ENCODE measurements at places on chromosomes 1 and 21.

DNA sequence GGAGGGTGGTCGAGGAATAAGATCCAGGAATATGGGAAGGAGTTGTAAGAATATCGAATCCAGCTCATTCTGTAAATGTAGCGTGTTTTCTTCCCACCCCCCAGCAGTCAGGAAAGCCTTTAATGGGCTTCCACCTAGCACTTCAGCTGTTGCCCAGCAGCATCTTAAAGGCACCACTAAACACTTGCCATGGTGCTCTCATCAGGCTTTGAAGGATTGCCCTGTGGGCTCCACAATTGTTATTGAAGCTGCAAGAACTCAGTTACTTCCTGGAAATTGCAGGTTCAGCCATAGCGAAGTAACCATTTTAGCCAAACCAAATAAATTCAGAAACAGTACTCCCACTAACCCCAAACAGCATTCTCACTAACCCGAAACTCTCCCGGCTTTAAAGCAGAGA, 511.2 kb downstream of the PLPP3 start:
- no peak for DNase-seq

- no peak for DNase-seq
Observed at GRCh38 chr1:155657463-155657862, 31.1 kb downstream of the YY1AP1 start.

- DNase-seq: no peak
Observed at GRCh38 chr21:29082046-29082815, 8.8 kb upstream of the CCT8 start.

GRCh38 chr1:160087118-160087662, 5.9 kb downstream of the KCNJ9 start:
- DNase-seq: no peak

DNA sequence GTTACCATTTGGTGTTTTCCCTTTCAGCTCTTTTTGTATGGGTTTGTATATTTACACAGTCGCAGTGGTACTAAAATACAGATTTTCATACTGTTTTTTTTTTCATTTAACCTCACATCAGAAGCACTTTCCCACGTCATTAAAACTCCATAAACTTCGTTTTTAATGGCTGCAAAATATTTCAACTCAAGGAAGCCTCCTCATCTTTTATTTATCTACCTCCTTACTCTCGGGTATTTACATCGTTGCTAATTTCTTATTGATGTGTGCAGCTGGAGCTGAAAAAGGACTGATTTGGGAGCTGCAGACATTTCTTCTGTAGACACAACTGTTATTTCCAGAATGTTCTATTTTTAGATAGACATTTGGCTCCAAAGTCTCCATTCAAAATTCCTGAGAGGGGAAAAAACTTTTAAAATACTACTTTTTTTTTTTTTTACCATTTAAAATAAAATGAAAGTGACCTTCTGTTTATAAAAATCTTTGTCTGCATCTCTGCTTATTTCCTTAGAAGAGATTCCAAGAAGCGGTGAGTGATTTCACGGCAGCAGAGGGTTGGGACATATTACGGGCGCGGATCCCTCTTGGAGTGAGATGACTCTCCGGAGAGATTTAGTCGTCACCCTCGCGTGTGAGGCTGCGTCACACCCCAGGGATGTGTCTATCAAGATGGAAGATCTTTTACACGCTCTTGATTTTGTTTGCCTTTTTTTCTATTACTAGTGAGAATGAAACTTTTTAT, 10.1 kb downstream of the RUNX3 start:
- DNase-seq: no peak

GRCh38 chr1:180787628-180788307, 124.9 kb upstream of the KIAA1614 start:
- no peak for DNase-seq

DNA sequence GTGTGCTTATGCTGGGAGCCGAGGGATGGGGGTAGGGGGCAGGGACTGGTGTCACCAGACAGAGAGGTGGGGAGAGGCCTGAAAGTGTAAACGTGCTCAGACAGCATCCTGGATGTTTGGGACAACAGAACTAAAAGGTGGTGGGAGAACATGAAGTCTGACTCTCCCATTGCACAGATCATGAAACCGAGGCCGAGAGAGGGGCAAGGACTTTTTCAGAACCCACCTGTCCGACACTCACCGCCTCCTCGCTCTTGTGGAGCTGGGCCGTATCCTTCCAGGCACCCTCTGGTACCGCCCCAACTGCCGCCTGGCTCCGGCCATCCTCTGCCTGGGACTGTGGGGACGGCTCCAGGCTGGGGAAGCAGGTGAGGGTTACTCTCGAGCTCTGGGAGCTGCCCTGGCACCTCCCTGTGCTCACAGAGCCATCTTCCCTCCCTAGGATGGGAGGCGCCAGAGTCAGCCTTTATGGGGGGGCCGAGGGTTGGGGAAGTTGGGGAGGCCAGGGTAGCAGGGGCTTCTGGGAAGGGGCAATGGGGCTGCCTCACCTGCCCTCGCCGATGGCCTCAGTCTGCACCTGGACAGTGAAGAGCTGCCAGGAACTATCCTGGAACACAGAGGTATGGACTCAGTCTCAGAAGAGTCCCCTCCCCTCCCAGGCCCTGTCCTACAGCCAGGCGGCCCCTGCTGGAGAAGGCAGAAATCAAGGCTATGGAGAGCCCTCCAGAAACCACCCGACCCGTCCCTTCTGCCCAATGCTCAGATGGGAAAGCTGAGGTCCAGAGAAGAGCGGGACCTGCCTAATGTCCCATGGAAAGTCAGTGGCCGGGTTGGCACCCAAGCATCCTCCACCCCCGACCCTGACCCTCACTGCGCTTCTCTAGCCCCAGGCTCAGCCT, 7.0 kb downstream of the ATP13A2 start:
- DNase-seq: no peak

DNA sequence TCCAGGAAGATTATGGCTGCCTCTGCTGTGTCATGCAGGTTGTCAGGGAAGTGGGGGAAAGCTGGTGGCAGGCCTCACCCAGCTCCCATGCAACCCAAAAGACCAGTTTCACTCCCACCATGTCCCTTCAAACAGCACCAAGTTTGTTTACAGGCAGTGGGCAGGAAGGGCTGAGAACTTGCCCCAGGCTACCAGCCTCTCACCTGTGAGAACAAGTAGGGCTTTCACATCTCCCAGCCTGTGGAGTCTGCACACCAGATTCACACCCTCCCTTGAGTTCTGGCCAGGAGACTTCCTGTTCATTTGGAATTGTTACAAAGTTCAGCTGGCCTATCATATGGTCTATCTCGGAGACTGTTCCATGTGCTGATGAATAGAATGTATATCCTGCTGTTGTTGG, 27.8 kb downstream of the RPAP2 start:
- DNase-seq: no peak

DNA sequence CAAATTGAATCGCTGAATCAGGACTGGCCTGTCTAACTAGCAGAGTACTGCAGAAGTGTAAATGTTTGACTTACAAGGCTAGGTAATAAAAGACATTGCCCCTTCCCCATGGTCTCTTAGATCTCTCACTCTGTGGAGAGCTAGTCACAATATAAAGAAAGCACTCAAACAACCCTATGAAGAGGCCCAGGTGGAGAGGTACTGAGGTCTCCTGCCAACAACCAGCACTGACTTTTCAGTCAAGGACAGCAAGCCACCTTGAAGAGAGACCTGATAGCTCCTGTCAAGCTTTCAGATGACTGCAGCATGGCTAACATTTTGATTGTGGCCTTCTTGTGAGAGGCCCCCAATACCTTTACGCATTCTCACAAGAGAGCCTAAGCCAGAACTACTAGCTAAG, 18.5 kb downstream of the HFM1 start:
- no peak for DNase-seq

DNA sequence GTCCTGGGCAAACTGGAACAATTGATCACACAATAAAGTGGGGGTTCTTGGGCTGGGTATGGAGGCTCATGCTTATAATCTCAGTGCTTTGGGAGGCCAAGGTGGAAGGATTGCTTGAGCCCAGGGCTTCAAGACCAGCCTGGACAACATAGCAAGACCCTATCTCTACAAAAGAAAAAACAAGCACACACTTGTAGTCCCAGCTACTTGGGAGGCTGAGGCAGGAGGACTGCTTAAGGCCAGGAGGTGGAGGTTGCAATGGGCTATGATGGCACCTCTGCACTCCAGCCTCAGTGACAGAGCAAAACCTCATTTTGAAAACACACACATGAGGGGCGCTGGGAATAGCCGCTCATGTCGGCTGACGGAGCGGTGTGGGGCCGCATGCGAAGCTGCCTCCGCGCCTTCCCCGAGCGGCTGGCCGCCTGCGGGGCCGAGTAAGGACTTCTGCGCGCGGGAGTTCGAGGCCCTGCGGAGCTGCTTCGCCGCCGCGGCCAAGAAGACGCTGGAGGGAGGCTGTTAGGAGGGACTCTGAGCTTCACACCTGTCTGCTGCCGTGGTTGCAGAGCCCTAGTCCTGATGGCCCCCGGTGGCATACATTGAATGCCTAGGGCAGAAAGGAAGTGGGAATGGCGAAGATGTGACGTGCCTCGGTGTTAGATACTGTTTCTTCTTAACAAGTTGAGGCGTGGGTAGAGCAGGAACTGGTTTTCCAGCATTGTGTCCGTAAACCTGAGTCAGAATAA, 59.5 kb downstream of the ACBD3 start:
- no peak for DNase-seq

DNA sequence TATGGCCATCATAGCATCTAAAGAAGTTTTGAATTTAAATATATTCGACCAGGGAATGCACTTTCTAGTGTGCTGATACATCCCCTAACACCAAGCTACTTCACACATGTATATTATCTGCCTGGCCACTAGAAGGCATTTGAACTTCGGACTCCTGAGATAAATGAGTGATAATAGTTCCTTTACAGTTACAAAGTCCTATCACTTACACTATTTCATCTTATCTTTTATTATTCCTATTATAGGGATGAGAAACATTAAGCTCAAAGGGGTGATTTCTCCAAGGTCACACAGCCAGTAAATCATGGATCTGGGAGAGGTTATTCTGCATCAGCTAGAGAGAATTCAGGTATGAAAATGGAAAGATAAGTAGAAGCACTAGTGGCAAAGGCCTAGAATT, 40.3 kb downstream of the GPATCH2 start:
- DNase-seq: no peak

DNA sequence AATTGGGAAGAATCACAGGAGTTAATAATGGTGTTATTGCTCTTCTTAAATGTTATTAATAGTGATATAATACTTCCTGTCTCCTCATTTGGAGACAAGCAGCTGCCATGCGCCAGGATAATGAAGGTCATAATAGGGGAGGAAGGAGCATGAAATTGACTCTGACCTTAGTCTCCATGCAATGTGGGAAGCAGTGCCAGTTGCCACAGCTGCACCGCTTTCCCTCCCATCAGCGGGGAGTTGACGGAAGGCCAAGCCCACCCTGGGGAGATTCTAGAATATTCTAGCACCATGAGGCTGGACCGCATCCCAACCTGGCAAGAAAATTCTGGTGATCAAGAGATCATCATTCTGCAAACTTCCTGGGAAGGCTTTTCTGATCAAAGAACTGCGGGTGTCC, 11.0 kb upstream of the OLIG1 start:
- no peak for DNase-seq

DNA sequence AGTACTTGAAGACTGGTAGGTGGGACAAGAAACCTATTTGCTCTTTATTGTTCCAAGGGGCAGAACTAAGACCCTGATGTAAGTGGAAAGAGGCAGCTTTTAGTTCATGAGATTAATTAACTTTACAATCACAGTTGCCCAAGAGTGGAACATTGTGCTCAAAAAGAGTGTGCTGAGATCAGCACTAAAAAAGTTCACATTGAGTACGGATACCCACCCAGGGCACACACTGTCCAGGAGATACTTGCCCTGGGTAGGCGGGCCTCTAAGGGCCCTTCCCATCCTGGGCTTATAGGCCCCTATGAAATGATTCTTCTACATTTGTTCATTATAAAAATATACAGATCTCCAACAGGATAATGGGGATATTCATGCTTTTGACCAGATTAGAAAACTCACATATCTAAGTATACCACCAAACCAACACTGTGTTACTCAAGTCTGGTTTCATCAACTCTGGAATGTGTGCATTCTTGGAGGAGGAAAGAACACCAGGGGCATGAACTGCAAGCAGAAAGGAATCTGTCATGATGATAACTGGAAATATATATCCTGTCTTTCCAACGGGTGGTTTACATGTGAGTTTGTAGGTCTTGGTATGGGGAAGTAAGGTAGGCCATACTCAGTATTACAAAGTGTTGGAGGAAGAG, 626.2 kb downstream of the SMYD3 start:
- no peak for DNase-seq

GRCh38 chr1:160171354-160171753, 19.0 kb upstream of the CASQ1 start:
- DNase-seq: no peak

GRCh38 chr1:183291802-183292514, 105.9 kb downstream of the LAMC2 start:
- no peak for DNase-seq

DNA sequence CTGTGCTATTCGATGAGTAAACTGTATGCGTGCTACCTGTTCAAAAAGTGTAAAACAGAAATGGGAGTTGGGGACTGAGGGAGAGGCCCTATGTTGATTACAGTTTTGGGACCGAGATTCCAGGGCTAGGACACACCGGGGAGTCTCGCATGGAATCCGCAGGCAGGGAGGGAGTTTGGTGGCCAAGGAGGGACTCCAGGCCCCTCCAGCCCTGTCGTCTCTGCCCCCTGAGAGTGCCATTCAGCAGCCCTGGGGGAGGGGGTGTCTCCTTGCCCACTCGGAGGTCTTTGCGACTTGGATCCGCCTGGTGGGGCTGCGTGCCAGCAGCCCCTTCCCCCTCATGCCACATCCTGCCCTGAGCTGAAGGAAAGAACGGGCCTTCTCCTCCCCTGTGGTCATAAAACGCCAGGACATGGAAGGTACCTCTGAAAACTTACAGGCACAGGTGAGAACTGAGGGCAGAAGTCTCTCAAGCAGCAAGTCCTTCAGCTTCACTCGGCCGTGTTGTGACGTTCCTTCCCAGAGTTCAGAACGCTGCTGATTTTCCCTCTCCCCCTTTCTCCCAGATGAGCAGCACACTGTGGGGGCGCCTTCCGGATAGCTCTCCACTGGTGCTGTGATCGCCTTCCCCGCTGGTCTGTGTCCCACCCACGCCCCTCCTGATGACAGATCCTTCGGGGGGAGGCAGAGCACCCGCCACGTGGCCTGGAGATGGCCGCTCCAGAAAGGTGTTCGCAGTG, 141.4 kb downstream of the PEX14 start:
- DNase-seq: no peak

GRCh38 chr1:33656467-33657005, 184.1 kb downstream of the ZSCAN20 start:
- no peak for DNase-seq

GRCh38 chr1:209755926-209756614, at the start of gene TRAF3IP3:
Gene TRAF3IP3, plus strand, starts transcription at chr1:209756053. Its CDS starts 3,987 bp downstream, at chr1:209760040.
- DNase-seq: peak; percentile 78

GRCh38 chr1:34292472-34292871, 115.8 kb downstream of the C1orf94 start:
- DNase-seq: no peak

Data from naive B cell (primary cell).